ENCODE measurements at places on chromosomes 3 and 15.

DNA sequence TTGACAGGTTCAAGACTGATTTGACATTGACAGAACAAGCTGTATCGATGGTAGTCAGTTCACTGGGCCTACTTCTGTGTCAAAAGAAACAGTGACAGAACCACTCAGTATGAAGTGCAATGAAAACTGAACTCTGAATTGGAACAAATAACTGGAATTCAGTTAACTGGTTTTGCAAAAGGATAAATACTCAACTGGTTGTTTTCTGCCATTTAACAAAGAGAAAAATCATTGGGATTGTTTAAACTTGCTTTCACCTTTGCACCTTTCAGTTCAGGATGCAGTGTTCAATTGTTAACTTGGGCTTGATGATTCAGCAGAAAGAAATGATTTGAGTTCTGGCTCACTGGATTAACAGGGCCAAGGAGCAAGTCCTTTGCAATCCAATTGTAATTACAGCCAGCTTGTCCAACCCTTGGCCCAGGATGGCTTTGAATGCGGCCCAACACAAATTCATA, 4.9 kb downstream of the BTD start:
- no peak for DNase-seq

DNA sequence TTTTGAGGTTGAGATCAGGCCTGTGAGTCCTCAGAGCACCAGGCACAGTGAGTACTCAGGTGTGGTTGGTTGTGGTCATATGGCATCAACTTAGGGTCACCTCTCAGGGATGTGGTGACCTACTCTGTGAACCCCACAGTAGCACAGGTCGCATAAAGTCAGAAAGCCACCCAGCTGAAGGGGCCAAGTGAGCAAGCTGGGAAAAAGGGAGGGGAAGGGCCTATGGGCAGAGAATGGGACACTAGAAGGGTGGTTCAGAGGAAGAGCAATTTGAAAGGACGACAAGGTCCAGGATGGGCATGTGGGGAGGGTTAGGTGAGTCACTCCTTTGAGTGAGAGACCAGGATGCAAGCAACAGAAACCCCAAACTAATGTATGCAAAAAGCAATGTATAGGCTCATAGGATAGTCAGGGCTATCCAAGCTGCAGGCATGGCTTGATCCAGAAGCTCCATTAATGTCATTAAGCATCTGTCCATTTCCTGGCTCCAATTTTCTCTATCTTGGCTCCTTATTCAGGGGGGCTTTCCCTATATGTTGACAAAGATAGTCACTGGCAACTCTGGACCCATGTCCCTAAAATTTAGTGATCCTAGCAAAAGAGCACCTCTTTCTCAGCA, 33.5 kb downstream of the HMCES start:
- no peak for DNase-seq

DNA sequence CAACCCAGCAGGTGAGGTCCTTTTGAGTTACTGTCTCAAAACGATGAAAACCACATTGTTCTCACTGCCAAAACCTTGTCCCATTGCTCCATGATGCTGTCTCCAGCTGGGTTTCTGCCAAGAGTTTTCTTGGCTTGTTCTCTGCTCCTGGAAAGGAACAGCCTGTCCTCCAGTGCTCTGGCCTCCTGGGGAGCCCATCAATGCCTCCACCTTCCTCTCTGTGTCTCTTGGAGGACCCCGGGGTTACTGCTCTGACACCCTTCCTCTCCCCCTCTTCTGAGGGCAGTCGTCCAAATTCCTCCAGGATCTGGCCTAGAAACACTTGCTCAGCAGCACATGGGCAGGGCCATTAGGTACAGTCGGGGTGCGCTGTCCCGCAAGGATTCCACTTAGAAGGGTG, 63.9 kb upstream of the RGMA start:
- DNase-seq: peak; percentile 57

- DNase-seq: no peak
Measured at GRCh38 chr15:85579957-85580694, 199.7 kb downstream of the AKAP13 start.

DNA sequence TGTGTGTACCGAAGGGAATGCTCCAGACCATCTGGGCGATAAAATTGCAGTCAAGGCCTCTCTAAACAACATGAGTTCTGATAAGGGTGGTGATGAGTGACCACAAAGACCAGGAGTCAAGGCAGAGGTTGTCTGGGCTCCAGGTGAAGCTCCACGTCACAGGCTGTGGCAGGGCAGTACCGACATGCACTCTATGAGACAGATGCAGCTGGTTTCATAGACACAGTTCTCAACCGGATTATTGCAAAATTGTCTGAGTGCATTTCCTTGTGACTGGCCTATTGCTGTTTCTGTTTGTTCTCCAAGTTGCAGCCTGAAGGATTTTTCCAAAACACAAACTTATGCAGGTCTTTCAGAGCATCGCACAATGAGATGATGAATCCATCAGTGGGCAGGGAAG, 157.5 kb upstream of the HES1 start:
- DNase-seq: no peak

DNA sequence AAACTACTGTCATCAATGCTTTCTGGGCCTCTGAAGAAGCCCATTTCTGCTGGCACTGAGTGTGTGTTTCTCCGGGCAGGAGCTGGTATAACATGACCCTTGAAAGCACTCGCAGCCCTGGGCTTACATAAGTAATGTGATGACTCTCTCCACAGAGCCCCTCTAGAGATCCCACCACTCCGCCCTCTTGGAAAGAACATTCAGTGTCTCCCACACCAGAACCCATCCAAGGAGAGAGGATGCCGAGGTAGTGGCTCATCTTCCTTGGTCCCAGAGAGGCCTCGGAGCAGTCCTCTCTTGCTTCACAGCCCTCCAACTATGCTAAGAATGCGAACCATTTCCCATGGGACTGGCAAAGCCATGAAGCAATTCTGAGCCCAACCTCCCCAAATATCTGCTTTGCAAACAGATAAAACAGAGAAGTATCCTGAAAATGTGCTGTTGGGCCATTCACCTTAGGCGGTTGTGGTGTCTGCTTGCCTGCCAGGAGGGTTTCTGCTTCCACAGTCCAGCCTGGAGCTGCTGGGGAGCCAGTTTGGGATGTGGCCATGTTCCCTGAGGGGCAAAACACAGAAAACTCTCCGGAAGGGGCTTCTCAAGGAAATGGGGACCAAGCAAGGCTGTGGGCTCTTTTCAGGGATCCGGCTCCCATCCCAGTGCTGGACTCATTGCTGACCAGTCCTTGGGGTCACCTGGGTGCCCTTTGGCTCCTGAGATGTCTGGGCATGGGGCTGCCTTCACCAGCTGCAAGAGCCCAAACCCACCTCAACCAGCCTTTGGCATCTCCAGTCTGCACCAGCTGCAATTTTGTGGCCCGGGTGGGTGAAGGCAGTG, 47.3 kb downstream of the AMOTL2 start:
- DNase-seq: peak; percentile 45

DNA sequence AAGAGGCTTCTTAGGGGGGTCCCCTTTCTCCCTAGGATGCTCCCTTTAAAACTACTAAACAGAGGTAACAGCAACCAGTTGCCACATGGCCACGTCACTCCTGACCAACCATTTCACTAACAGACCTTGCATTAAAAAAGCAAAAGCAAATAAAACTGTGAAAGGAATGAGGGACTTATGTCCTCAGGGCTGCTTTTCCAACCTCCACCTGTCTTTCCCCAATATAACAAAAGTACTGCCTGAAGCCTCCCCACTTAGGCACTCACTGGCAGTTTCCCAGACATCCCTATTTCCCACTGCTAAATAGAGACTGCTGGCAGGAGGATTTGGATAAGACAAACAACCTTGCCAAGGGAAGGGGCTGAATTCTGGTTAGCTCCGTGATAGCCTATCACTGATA, 130.3 kb downstream of the ATP8B4 start:
- DNase-seq: no peak

DNA sequence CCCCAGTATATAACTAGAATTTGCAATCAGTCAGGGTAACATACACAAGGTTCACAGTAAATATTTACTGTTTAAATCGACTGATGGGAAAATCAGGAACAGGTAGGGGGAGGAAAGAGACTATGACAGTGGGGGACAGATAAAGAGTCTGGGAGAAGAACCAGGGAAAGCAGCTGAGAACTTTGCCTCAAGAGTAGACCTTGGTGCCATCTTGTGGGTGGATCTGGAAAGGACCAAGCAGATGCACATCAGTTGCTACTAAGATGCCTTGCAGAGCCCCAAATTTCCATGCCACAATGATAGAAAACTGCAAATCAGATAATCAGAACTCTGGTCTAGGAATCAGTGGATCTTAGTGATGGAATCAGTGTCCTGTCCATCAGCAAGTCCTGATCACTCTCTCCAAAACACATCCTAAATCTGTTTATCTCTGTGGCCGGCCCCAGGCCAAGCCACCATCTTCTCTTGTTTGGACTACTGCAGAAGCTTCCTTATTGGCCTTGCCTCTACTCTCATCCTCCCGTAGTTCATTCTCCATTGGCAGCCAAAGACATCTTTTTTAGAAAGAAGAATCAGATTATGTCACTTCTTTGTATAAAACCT, 62.7 kb downstream of the PDE8A start:
- no peak for DNase-seq

DNA sequence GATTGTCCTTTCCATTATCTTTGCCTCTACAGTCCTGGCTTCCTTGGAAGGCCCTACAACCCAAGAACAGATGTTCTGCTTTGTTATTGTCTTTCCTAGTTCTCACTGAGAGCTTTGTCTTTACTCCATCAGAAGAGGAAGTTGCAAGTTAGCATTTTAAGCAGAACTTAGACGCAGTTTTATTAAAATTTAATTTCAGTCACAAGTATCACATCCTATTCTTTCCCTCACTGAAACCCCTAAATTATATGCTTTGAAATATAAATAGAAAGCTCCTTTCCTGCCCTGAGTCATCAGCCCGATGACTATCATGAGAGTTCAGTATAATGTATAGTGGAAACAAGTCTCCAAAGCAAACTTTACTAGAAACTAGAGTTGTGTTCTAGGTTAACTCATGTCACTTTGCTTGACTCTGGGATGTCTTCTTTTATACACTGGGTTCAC, 291.2 kb upstream of the RBMS3 start:
- no peak for DNase-seq

- DNase-seq: no peak
Measured at GRCh38 chr3:71916747-71917369, 131.9 kb upstream of the PROK2 start.

DNA sequence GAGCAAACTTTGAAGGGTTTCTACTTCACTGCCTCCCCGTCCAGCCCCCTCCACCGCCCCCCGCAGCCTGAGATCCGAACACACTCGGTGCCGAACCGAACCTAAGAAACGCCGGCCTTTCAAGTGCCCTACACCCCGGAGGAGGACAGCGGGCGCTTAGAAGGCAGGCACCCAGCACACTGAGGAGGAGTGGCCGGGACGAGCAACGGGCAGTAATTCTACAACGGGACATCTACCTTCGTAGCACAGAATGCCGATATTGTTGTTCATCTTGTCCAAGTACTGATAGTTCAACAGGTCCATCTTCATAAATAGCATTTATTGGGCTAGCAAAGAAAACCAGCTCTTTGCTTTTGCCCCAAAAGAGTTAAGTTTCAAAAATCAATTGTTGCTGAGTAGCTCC, 513 bp downstream of the VGLL4 start:
- no peak for DNase-seq

DNA sequence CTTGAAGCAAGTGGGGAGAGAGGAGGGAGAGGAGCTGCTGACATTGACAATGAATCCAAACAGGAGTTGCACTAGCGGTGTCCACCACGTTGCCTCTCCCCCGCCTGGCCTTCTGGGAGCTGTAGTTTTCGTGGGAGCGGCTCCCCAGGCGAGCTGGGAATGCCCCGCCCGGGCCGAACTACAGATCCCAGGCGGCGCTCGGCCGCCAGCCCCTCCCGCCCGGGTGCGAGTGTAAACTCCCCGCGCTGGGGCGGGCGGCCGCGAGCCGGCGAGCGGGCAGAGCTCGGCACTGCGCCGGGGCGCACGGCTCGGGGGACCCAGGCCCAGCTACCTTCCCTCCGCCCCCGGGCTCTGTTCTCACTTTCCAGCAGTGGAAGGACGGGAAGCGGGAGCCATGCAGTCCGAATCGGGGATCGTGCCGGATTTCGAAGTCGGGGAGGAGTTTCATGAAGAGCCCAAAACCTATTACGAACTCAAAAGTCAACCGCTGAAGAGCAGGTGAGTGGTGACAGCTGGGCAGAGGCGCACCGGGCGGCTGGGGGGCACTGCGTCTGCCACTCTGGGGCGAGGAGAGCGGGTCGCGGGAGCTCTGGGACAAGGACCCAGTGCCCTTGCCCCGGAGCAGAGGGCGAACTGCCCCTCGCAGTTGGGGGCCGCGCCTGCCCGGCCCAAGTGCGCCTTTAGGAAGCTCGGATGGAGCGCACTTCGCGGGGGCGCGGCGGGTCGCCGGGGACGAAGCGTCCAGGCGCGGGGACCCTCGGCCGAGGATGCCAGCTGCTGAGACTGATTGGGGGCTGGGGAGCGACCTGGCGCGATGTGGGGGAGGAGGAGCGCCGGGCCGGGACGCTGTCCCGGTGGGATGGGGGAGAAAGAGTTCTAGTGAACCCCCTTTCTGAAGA, at the start of gene MITF:
MITF (plus strand) TSS at position 261 of the 899 bp plus-strand sequence; CDS start at position 395, 134 bp downstream.
- peak; percentile 83 for DNase-seq

GRCh38 chr3:45655906-45656305, 33.3 kb upstream of the SACM1L start:
- no peak for DNase-seq

DNA sequence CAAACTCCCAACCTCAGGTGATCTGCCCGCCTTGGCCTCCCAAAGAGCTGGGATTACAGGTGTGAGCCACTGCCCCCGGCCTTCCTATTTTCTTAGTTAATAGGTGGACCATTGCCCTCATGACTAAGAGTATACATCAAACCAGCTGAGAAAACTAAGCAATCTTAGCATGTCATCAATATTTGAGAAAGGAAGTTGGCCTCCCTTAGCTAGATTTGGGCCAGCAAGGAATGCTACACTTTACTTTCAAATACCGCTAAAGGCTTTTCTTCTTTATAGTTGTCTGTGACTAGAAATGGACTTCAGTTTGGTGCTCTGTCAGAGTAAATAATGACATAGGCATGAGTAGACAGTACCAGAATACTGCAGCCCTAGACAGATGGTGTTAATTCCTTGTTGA, 199.3 kb downstream of the GAP43 start:
- no peak for DNase-seq

DNA sequence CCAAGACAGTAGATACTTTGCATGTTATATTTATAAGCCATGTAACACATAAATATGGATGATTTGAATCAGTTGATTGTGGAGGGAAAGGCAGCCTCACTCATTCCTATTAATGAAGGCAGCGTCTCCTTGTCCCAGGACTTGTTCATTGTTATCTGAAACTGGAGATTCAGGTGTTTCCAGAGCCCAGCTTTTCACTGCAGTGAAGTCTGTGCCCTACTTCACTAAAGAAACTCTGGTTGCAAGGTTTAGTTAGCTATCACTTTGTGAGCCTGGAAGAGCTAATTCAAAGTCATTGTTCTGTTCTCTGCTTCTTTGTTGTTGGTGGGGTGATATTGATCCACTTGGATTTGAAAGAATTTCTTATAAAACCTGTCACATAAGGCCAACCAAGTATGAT, 9.8 kb downstream of the NR2C2 start:
- no peak for DNase-seq
